ENCODE measurements at places on chromosomes 4 and X. TPM values are rescaled to one million over a fixed set of nuclear protein-coding genes. Genes with fewer than 3 reads are reported as not detected.

- H3K27me3 ChIP-seq, result no peaks in the 10 kb centered on the region
- H3K4me3 ChIP-seq, result peak overlapping the region; percentile 87
- DNase-seq, result no peak
- no peaks in the 10 kb centered on the region for H3K36me3 ChIP-seq
These were observed 802 bp downstream of the COX18 start for GRCh38 chr4:73068491-73069337.

The PHOX2B gene
- total RNA-seq, result not detected

The RHOXF2 gene
- total RNA-seq, result not detected

The KIAA1210 gene
- total RNA-seq, result not detected

DNA sequence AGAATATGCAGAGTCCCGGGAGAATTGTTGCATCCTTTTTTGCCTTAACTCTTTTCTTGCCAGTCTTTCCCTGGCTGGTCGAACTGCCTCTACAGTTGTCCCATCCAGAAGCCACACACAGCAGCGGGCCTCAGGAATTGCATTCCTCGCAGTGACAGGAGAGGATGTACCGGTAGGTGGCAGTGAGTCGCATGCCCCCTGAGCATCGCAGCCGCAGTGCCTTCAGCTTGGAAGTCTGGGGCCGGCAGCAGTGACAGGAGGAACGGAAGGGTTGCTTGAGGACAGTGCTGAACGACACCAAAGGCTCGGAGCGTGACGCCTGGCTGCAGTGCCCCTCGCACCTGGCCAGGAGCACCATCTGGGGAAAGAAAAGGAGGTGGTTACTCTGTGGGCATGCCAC lies 23.5 kb downstream of the NDP start:
- H3K4me1 ChIP-seq, result no peaks in the 10 kb centered on the region
- H3K4me3 ChIP-seq, result no peak overlapping the region
- no peaks in the 10 kb centered on the region for H3K27me3 ChIP-seq
- H3K27ac ChIP-seq, result no peak overlapping the region
- no peaks in the 10 kb centered on the region for H3K36me3 ChIP-seq

- H3K4me1 ChIP-seq, result no peaks in the 10 kb centered on the region
- no peak for DNase-seq
- H3K27me3 ChIP-seq, result no peaks in the 10 kb centered on the region
- no peak overlapping the region for H3K27ac ChIP-seq
- no peaks in the 10 kb centered on the region for H3K36me3 ChIP-seq
These were observed 114.8 kb downstream of the REELD1 start for GRCh38 chr4:146329050-146329716.

The MID2 gene
- total RNA-seq, result 1.7 TPM

GRCh38 chrX:150268839-150269355 lies 94.2 kb upstream of the MAMLD1 start:
- H3K27me3 ChIP-seq, result no peaks in the 10 kb centered on the region
- H3K36me3 ChIP-seq, result no peaks in the 10 kb centered on the region
- no peak for DNase-seq
- H3K27ac ChIP-seq, result no peak overlapping the region
- no peak overlapping the region for H3K4me3 ChIP-seq

The FAAH2 gene
- 4.1 TPM for total RNA-seq

DNA sequence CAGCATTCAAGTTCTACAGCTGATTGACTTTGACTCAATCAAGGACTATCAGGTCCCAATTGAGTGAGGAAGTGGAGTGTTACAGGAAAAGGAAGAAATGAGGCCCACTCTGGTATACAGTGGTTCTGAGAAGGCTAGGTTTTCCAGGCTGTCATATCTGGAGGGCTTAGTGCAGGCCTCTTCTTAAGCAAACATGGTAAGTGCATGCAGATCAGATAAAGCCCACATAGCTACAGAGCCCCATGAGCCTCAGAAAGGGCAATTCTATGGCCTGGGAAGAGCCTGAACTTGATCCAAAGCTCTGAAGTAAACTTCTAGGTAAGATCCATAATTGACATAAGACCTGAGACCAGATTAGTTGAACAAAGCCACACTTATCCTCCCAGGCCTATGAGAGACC lies 29.0 kb upstream of the MAOA start:
- no peak for DNase-seq
- no peaks in the 10 kb centered on the region for H3K27me3 ChIP-seq
- H3K27ac ChIP-seq, result no peak overlapping the region
- no peak overlapping the region for H3K4me3 ChIP-seq

DNA sequence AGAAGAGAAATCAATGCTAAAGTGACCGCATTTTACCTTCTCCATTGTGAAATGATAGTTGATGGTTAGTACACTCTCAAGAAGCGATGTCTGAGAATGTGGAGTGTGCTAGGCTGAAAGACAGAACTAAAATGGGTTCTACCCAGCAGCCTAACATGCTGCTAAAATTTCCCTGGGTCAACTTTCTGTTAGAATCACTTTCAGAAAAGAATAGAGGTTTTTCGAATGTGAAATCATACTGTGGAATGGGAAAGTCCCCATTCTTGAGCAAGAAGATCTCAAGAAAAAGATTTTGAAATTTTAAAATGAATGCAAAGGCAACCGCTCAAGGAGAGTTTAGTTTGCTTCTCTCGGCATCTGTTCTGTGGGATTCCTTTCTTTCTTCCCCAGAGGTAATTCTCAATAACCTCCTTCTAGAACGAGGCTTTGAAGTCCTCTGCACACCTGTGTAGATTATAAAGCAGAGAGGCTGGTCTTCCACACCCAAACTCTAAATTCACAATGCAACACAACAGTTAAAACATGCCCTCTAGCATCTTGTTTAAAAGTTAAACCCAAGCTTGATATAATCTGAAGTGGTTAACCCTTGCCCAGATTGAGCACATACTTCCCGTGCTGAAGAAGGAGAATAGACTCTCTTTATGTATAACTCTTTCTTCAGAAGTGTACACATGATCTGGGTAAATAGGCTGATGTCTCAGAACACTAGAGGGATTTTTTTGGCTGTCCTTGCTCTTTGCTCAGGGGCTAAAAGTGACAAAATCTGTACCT lies 208.7 kb upstream of the KLF3 start:
- DNase-seq, result no peak
- H3K27ac ChIP-seq, result no peak overlapping the region
- no peaks in the 10 kb centered on the region for H3K27me3 ChIP-seq
- no peak overlapping the region for H3K4me3 ChIP-seq
- H3K4me1 ChIP-seq, result no peaks in the 10 kb centered on the region

GRCh38 chr4:186722796-186723291 lies 812 bp downstream of the FAT1 start:
- H3K4me1 ChIP-seq, result peaks cover 3% of the 10 kb centered on the region
- peak overlapping the region; percentile 75 for H3K4me3 ChIP-seq
- H3K27ac ChIP-seq, result peak overlapping the region; percentile 91

The MGARP gene
- 2.8 TPM for total RNA-seq

GRCh38 chr4:153488006-153488891 lies 22.1 kb downstream of the TMEM131L start:
- no peak overlapping the region for H3K4me3 ChIP-seq
- no peaks in the 10 kb centered on the region for H3K27me3 ChIP-seq
- H3K36me3 ChIP-seq, result no peaks in the 10 kb centered on the region
- peak overlapping the region; percentile 45 for H3K27ac ChIP-seq
- peaks cover 34% of the 10 kb centered on the region for H3K4me1 ChIP-seq
- DNase-seq, result peak; percentile 48

DNA sequence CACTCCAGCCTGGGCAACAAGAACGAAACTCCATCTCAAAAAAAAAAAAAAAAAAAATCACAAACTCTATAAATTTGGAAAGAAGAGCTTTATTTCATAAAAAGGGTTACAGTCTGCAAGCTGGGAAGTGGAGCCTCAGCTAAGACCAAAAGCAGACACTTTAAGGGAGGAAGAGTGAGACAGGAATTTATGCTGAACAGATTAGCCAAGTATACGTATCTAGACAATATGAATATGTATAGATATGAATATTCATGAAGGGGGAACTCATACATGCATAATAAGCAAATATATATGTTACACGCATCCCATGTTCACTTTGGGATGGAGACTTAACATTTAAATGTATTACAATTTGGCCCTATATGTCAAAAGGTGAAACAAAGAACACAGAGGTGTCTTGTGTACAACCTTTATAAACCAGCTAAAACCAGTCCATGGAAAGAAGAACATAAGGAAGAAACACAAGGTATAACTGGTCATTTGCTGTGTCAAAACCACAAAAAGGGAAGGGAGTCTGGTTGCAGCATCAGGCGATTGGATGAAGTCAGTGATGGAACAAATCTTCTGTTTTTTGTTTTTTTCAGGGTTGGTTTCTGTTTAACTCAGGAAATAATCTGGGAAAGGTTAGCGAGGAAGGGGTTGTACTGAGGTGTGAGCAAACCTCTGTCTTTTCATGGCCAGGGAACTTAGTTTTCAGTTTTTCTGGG lies 130.0 kb upstream of the MAOA start:
- no peaks in the 10 kb centered on the region for H3K27me3 ChIP-seq
- no peak for DNase-seq
- H3K4me1 ChIP-seq, result no peaks in the 10 kb centered on the region
- no peak overlapping the region for H3K4me3 ChIP-seq
- H3K36me3 ChIP-seq, result no peaks in the 10 kb centered on the region
- H3K27ac ChIP-seq, result no peak overlapping the region

The SGMS2 gene
- 0.73 TPM for total RNA-seq

DNA sequence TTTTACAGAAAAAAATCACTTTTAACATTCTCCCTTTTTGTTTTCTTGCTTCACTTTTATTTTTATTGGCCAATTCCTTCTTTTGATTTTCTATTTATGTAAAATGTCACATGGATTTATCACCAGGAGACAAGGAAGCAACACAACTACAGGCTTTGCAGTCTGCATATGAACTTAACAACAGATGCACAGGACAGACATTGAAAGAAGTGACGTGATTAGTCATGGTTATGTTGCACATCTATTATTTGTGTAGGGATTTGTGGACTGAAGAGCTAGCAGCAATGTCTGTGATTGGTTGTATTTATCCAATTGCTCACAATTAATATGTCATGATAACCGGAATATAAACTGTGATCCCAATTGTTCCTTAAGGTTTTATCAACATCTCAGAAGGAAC lies 147.8 kb upstream of the KLF3 start:
- no peak overlapping the region for H3K27ac ChIP-seq
- H3K4me3 ChIP-seq, result no peak overlapping the region
- no peaks in the 10 kb centered on the region for H3K27me3 ChIP-seq
- DNase-seq, result no peak

- no peaks in the 10 kb centered on the region for H3K4me1 ChIP-seq
- H3K27me3 ChIP-seq, result no peaks in the 10 kb centered on the region
- H3K36me3 ChIP-seq, result no peaks in the 10 kb centered on the region
- H3K27ac ChIP-seq, result no peak overlapping the region
- no peak for DNase-seq
- no peak overlapping the region for H3K4me3 ChIP-seq
These were observed 59.5 kb downstream of the SLC10A7 start for GRCh38 chr4:146462251-146462650.

DNA sequence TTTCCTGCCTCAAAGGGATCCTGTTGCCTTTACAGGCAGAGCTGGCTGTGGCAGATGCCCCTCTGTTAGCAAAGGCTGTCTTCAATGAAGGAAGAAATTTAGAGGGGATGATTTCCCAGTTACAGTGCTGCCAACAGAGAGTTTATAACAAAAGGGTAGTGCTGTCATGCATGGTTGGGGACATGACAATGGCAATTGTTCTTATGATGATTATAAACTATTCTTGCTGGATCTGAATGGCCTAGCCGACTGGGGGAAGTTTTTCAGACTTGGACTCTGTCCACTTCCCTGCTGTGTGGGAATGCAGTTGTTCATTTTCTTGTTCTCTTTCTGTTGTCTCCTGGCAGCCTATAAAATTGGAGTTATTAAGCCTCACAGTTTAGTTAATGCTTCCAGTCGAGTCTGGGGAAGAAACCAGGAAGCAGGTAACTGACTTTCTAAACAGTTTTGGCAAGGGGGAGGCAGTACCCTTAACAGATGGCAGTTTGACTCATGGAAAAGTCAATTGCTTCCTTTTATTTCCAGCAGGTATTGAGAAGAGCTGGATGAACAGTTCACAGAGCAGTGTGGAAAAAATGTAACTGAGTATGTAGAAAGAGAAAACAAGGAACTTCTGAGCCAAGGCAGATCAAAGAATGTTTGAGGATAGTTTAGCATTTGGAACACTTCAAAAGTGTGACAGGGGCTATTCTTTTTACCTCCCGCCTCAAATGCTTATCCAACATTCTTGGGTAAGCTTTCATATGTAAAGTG lies 582.6 kb downstream of the RAPGEF2 start:
- DNase-seq, result no peak
- H3K36me3 ChIP-seq, result no peaks in the 10 kb centered on the region
- no peak overlapping the region for H3K27ac ChIP-seq
- H3K27me3 ChIP-seq, result no peaks in the 10 kb centered on the region

GRCh38 chrX:108285356-108285755 lies 152.9 kb downstream of the COL4A6 start:
- H3K4me3 ChIP-seq, result no peak overlapping the region
- no peaks in the 10 kb centered on the region for H3K27me3 ChIP-seq
- H3K4me1 ChIP-seq, result no peaks in the 10 kb centered on the region
- no peaks in the 10 kb centered on the region for H3K36me3 ChIP-seq

Data from H1 (cell line).